Urinary bladder (tissue), 4 donors: ENCODE measurements at places on chromosomes 13 and 19.

GRCh38 chr19:5142725-5143097, 173.8 kb downstream of the KDM4B start:
- no peak for DNase-seq

- no peak for DNase-seq
Observed at GRCh38 chr13:33514362-33514761, 228.8 kb upstream of the STARD13 start.

GRCh38 chr13:100508996-100509395, 79.6 kb downstream of the GGACT start:
- no peak for DNase-seq

DNA sequence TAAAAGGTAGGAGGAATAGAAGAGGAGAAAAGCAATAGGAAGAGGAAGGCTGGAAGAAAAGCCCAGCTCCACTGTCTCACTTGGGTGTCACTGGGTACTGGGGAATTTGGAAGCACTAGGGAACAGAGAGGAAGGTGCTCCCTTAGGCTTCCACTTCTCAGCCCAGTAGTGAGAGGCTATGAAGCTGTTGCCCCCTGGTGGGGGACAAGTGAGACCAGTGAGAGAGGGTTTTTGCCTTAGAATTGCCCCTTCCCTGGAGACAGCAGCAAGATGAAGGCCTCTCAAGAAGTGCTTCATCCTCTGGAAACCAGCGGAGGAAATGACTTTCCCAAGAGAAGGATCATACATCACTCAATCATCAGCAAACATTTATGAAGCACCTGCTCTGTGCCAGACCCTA, 4.7 kb upstream of the ZNF606 start:
- no peak for DNase-seq

DNA sequence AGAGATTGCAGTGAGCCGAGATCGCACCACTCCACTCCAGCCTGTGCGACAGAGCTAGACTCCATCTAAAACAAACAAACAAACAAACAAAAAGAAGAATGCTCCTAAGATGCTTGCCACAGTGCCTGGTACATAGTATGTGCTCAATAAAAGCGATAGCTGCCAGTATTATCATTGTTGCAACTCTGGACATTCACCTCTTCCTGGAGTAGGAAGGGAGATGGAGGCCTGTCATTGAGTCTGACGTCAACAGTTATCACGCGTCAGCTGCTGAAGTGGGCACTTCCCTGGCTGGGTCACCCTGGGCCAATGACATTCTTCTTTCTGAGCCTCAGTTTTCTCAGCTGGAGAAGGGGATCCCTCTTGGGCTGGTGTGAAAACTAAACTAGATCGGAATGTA, 4.2 kb upstream of the PLAUR start:
- no peak for DNase-seq

GRCh38 chr13:99339736-99340397, 32.7 kb upstream of the GPR183 start:
- no peak for DNase-seq
